ENCODE measurements at places on chromosomes 12 and 14.

- DNase-seq, result no peak
Measured at GRCh38 chr12:57330992-57331391, 80.0 kb upstream of the STAC3 start.

- DNase-seq, result no peak
Measured at GRCh38 chr12:79997096-79997791, 62.3 kb upstream of the PPP1R12A start.

GRCh38 chr12:56206452-56207166 lies 15.1 kb downstream of the RNF41 start:
- no peak for DNase-seq

DNA sequence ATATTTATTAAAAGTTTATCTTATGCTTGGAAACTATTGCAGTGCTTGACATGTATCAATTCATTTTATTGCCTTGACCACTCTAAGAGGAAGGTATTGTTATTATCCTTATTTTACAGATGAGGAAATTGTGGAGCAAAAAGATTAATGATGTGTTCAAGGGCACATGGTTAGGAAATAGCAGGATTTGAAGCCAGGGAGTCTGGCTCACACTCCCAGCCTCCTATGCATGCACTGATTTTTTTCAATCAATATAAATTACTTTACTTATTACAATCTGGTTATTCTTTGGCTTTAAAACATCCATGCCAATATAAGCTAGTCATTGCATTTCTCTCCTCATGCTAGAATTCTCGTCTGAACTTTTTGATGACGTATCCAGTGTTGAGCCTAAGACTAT lies 94.2 kb upstream of the TBX5 start:
- no peak for DNase-seq

- DNase-seq, result no peak
Measured at GRCh38 chr12:108648371-108648770, 14.7 kb upstream of the SELPLG start.

DNA sequence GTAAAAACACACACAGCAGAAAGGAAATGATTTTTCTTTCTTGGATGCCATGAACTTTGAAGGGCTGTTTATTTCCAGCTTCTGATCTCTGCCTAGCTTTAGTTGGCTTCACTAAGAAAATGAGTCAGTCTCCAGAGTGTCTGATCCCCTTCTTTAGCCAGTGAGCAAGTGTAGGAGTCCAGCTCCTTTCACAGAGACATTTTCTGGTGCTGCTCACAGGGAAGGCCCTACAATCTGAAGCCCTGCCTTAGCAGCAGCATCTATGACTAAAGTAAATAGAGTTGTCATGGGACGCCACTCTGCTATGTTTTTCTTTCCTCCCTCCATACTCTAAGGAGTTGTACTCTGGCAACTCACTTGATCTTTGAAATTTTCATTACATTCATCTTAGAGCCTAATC lies 103.5 kb downstream of the RPAP3 start:
- DNase-seq, result no peak

DNA sequence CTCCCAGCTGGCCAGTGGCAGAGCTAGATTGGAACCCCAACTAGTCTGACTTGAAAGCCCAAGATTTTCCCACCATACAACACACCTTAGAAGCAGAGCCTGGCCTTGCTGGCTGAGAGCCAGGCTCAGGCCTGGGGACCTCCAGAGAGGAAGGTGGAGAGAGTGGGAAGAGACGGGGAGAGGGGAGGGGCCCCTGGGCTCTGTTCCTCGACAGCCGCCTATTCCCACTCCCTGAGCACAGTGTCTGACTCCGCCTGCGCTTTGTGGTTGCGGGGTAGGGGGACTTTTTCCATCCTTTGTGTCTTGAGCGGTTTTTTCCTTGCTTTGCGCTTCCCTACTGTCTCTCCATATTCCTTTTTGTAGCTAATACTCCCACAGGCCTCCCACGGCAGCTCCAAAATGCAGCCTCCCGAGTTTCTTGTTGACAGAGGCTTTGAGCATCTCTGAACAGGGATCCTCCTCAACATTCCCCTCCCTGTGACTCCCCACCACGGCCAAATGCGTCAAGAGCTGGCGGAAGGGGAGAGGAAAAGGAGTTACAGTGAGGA lies 4.0 kb upstream of the KCNH3 start:
- DNase-seq, result no peak

- DNase-seq, result no peak
Measured at GRCh38 chr12:62865937-62866336, 69.0 kb downstream of the PPM1H start.

Data from activated CD4-positive, alpha-beta T cell treated with anti-CD3 and anti-CD28 coated beads, Interleukin-2, amount 50 U/mL, for 24 hours (primary cell).